ENCODE measurements at places on chromosomes 11 and 22.
A peak's percentile ranks its signal among the peaks of the same experiment; 100 is the strongest.

DNA sequence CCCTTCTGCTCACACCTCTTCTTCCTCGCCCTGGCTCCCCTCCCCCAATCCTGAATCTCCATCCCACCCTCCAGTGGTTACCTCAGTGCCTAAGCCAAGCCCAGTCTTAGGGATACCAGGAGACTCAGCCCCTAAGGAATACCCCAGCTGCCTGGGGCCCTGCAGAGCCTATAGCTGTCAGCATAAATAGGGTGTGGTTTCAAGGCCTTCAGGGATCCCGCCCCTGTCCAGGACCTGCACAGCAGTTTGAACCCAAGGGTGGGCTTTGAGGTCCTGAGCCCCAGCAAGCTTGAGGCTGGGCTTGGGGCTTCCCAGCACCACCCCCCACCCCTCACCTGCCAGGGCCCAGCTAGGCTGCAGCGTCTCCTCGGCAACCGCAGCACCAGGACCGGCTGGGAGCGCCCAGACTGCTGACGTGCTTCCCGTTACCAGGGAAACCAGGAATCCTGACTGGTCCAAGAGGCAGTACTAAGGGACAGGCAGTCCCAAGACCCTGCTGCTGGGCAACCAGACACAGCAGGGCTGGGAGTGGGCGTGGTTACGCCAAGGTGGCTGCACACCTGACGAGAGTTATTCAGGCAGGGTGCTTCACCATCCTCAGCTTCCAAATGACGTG, 13.7 kb downstream of the APBB1 start:
- DNase-seq: no peak

- no peak for DNase-seq
Observed at GRCh38 chr22:44702479-44703198, 635 bp downstream of the PRR5 start.

DNA sequence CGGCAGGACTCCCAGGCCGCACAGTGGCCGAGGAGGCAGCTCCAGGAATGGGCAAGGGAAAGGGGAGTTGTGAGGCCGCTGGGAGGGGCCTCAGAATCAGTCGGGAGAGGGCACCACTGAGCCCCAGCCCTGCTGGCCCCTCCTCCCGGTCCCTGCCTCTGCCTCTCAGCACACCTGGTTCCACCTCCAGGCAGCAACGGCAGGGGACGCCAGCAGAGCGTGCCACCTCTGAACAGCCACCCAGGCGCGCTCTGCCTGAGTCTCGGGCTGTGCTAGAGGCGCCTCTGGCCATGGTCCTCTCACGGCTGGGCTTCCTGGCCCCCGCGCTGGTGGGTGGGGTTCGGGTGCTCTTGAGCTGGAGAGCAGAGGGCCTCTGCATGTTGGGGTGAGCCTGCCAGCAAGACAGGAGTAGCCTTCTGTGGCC, 33.0 kb downstream of the MOB2 start:
- DNase-seq: peak; percentile 26

DNA sequence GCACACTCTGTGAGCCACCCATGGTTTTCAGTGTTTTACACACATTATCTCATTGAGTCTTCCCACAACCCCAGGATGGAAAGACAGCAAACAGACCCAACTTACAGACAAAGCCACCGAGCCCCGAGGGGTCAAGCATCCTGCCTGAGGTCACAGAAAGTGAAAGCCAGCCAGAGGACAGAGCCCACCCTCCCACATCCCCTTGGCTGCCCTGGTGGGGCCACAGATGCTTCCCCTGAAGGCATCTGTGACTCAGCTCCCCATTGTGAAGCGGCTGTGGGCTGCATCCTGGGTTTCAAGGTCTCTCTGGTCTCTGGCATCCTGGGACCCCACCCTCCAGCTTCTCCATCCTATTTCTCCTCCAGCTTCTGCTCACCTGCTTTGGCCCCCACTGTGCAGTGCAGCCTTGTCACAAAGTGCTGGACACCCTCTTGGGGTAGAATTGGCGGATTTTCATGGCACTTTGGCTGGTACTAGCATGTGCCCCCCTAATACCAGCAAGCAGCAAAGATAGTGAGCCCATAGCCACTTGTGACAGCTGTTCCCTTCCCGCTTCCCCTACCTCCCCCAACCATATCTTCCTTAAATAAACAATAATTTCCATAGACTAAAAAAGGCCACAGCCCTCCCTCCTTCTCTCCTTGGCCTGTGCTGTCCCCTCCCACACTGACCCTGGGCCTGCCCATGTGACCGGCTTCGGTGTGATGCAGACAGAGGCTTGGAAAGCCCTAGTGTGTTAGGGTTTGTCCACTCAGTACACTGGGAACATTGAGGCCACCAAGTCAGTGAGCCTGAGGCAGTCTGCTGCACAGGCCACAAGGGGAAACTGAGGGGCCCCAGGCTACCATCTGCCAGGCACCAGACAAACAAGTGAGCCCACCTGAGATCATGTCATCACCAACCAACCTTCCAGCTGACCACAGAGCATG, 53.9 kb upstream of the SHISAL1 start:
- DNase-seq: no peak

GRCh38 chr11:58395581-58395980, 11.1 kb downstream of the OR5B3 start:
- DNase-seq: no peak

GRCh38 chr11:122900587-122901202, 18.1 kb downstream of the JHY start:
- DNase-seq: no peak

Data from central memory CD8-positive, alpha-beta T cell (primary cell).